ENCODE measurements at places on chromosomes 7 and 10.

GRCh38 chr7:108613949-108614381 is 44.3 kb downstream of the DNAJB9 start:
- no peak for DNase-seq

- no peak for DNase-seq
Measured at GRCh38 chr10:14742815-14743214, 31.9 kb downstream of the FAM107B start.

DNA sequence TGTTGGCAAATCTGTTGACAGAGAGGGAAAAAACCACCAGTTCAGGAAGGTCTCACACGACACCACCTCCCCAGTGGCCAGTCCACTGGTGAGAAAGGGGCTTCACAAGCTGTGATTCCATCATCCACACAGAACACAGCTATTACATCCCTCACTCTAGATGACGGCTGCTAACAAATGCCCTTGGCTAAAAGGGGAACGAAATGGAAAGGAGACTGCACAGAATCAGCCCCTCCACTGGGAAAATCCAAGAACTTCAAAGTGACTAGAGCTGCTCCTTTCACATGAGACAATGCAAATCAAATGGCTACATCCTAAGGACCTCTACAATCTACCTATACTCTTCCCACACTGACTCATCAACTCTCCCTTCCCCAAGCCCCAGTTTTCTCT is 5.6 kb downstream of the PARP12 start:
- no peak for DNase-seq

DNA sequence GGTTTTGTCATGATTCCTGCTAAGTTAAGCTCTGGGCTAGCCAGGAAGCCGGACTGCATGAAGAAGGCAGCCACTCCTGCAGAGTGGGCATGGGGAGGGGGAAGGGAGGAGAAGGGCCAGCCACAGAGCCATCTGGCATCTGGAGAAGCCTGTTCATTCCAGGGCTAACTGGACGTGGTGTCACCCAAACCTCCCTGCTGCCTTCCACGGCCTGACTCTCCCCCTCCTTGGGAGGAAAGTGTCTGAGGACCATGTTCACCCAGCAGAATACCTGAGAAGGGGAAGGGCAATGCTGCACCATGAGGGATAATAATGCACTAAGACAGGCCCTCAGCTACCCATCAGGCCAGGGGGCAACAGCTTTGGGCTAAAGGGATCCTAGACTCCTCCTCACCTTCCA is 15.4 kb downstream of the AQP1 start:
- DNase-seq: no peak

DNA sequence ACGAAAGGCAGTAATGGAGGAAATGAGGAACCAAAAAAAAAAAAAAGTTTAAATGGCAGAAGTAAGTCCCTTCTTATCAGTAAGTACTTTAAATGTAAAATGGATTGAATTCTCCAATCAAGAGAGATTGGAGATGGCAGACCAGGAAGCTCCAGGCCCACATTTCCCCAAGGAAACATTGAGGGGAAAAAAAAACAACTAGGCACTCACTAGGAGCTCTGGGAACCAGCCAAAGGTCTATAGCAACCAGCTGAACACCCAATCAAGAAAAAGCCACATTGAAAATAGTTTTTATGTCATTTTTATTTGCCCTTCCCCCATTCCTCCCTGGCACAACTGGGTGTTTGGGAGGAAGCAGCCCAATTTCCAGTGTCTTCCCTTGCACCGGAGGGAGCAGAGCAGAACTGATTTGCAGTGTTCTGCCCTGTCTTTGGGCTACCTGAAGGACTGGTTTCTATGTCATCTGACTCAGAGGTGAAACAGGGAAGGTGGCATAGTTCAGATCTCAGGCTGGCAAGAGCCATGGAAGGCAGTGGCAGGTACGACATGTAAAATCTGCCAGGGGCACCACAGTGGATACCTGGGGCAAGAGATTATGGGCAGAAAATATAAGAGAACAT is 121.9 kb downstream of the SMURF1 start:
- DNase-seq: no peak

DNA sequence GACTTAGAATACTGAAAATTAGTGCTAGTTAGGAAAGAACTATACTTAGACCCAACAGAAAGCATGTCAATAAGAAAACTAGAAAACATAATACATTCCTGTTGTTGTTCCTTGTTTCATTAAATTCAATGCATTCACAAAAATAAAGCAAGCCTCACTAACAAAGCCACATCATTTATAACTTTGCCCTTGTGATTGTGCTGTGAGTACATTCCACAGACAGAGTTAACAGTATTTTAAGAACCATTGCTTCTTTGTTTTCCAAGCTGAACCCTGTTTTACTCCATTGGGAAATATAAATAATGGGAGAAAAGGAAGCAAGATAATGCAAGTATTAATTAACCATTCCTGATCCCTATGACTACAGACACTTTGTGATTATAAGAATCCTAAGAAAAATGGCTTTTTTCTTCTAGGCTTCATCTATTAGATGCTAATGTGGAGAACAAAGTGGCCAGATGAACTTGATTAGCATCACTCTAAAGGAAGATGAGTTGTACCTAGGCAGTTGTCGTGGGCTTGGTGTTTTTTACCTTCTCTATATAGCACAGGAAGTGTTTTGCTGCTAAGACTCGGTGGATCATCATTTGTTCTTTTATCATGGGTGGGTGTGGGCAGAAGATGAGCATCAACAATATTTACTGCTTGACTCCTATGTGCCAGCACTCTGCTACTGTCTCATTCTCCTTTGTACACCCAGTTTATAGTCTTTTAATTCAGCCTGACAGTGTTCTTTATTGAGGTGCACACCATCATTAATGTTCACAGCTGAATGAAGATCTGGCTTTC is 34.2 kb upstream of the ZNRF2 start:
- DNase-seq: no peak

- DNase-seq: no peak
Measured at GRCh38 chr7:135169141-135169963, 1.2 kb downstream of the CYREN start.

DNA sequence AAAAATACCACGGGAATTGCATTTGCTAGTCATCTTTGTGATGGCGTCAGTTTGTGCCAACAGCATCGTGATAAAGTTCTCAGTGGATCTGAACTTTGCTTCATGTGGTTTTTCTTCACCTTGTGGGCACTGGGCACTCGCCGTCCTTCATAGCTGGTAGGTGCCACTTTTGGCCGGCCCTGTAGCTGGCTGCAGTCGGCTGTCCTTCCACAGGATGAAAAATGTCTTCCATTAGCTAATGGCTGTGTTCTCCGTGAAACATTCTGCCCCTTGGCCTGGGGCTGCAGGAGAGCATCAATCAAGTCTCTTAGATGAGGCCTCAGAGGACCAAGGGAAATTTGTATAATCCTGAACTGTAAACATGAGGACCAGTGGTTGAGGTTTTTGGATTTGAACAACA is 145.3 kb downstream of the DYNC1I1 start:
- DNase-seq: no peak

DNA sequence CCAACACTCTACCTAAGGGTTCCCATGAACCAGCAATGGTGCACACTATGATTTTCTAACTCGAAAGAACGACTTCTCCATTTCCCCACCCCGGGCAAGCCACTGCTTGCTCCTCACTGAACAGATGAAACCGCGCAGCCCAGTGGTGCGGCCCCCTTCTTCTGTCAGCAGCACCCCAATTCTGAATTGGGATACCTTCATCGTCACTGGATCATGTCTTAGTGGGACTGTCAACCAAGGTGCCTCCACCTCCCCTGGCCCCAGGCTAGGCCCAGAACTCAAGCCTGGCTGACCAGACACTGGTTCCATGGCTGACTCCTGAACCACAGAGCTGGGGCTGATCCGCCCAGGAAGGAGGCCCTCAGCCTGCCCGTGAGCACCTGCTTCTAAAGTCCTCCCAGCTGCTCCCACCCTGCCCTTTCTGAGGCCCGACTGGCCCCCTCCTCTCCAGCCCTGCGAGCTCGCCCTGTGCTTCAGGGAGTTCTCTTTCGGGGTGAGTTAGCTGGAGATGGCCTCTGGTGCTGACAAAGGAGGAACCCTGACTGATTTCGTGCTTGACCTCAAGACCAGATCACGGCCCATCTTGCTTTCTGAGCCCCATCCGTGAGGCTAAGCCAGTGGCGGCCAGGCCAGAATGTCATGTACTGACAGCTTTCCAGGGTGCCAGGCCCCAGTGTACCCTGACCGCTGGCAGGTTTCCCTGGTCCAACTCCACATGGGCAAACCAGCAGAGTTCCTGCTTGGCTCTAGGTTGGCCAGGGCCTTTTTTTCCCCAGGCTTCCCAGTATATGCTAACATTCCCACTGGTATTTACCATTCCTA is 44.5 kb downstream of the FAM53B start:
- no peak for DNase-seq

DNA sequence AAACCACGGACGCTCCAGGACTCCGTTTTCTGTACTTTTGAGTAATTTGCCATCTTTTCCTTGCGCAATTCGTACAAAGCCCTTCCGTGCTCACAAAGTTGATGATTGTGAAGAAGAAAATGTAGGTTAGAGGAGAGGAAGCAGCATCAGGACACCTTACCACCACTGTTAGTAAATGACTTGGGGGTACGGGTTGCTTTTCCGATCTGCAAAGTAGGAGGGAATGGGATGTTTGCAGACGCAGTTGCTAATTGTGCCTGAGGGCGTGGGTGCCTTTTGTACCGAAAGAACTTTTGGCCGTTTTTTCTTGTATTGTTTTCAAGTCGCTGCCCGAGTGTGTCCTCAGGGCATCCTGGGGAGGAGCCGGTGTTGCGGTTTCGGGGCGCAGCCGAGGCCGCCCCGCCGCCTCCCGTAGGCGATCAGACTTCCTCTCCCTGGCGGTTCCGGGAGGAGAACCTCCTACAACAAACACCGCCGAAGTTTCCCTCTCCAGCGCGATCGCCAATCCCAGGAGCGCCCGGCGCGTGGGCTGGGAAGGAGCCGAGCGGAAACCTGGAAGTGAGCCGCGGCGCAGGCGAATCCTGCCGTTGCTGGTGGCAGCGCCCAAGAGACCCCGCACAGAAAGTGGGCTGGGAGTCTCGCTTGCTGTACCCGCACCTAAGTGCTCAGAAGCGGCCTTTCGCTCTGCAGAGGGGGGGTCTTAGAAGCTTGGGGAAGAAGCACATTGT is 1.0 kb downstream of the PRR15 start:
- peak; percentile 49 for DNase-seq

All from astrocyte of the spinal cord (primary cell).